ENCODE measurements at places on chromosomes 5 and 9.

DNA sequence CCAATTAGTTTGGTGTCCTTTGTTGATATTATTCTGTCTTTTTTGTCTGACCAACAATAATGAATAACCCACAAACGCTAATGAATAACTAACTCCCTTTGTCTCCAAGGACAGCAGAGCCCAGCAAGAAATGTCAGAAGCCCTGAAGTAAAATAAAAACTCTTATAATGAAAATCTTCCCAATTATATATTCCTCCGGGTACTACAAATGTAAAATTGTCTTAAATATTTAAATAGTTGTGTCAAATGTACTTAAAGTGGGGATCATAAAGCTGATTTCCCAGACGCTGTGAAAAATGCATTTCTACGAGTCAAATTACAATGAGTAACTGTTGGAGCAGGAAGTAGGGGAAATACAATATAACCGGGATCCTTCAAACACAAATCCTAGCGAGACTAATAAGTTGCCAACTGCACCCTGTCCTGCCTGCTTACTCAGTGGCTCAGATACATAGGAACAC is 22.3 kb downstream of the GLIS3 start:
- DNase-seq, result no peak

DNA sequence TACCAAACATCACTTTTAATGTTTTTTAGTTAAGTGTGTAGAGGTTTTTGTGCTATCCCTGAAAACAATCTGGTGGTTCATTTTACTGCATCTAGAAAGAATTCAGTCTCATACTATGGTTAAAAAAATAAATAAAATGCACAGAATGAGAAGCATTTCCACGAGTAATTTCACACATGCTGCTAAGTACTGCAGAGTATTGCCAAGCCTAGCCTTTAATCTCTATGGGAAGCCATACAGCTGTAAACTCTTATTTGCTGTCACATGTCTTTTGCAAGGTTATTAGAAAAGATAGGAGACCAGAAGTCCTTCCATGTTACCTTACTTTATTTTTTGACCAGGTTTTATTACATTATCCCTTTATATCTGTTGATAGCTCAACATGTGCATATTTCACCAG is 37.6 kb upstream of the MAN2A1 start:
- no peak for DNase-seq

DNA sequence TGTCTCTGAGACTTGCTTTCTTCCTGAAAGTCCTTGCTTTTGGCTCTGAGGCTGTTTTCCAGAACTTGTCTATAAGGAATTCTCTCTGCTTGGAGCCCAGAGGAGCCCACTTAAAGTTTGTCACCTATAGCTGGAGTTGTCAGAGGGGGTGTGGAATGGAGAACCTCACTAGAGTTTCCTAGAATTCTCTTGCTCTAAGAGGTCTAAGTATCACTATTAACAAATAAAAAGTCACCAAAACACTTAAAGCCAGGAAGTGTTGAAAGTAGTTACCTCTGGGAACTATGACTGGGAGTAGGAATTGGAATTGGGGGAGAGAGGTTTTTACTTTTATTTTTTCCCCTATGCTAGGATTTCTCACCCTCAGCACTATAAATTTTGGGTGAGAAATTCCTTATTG is 15.0 kb downstream of the SIT1 start:
- DNase-seq, result no peak

- no peak for DNase-seq
Observed at GRCh38 chr9:29332789-29333188, 1759.5 kb upstream of the C9orf72 start.

DNA sequence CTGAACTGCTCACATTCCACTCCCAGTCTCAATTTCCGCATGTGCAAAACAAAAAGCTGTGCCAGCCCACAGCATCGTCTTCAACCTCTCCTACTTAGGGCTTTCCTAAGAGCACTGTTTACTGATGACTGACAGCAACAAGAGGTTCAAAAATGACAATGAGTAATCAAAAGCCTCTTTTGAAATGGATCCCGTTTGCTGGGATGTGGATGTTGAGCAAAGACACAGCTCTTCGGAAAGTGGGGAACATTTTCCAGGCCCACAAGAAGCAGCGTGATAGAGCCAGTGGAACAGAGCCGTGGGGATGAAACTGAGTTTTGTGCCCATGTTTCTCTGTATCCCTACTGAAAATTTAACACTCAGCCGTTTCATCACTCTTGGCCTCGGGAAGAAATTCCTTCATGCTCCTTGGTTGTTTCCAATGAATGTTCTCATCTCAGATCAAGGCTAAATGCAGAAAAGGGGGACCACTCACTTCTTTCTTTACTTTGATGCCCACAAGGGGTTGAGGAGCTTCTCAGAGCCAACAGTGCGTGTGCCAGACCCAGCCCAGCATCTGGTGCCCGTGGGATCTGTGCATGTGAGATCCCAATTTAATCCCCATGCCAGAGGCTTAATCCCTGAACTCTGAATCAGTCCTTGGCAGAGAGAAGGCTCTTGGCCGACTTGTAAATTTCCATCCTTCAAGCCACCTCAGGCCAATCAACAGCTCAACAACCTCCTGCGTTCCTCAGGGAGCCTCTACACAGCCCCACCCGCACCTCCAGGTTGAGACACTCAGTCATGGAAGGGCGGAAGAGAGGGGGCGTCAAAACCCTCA is 230.2 kb upstream of the DAPK1 start:
- DNase-seq, result no peak

DNA sequence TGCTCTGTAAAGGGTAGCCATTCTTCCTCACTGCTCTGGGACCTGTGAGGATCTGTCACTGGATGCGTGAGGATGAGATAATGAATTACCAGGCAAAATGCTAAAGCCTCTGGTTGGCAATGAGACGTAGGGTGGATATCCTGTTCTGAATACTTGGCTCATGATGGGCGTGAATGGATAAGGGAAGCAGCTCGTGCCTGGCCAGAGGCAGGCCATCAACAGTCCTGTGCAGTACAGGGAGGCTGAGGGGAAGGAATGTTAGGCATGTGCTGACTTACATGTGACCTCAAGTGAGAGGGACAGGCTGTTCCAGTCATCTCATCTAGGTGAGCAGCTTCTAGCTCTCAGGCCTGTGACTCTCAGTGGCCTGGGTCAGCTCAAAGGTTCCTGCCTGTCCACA is 172.8 kb downstream of the CARTPT start:
- no peak for DNase-seq

DNA sequence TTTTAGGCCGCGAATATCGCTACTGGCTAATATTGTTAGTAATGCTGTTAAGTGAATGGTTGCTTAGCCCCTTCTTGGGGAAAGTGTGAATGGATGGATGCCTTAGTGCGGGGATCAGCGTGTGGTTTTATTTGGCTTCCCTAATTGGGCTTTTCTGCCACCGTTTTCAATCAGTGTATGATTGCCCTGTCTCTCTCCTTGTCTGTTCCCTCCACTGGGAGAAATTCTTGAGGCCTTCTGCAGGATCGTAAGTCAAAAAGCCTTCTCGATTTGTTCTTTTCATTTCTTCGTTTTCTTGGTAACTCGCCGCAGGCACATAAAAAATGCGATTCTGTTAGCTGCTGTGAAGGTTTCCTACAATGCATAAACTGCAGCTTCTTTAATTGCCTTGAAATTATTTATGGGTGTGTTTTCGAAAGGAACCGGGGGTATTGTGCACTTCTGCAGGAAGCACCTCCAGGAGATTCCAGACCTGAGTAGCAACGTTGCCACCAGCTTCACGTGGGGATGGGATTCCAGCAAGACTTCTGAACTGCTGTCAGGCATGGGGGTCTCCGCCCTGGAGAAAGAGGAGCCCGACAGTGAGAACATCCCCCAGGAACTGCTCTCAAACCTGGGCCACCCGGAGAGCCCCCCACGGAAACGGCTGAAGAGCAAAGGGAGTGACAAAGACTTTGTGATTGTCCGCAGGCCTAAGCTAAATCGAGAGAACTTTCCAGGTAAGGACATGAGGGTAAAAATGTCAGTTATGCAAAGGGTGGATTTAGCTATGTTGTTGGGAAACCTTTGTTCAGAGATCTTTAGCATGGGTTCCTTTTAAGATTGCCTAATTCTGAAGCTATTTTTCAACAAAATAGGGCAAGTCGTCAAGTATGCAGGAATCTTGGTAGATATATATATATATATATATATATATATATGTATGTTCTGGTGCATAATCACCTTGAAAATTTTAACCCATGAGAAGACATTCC is 700 bp downstream of the SKP2 start:
- no peak for DNase-seq

- no peak for DNase-seq
Observed at GRCh38 chr9:30982301-30982700, 1402.1 kb upstream of the ACO1 start.

DNA sequence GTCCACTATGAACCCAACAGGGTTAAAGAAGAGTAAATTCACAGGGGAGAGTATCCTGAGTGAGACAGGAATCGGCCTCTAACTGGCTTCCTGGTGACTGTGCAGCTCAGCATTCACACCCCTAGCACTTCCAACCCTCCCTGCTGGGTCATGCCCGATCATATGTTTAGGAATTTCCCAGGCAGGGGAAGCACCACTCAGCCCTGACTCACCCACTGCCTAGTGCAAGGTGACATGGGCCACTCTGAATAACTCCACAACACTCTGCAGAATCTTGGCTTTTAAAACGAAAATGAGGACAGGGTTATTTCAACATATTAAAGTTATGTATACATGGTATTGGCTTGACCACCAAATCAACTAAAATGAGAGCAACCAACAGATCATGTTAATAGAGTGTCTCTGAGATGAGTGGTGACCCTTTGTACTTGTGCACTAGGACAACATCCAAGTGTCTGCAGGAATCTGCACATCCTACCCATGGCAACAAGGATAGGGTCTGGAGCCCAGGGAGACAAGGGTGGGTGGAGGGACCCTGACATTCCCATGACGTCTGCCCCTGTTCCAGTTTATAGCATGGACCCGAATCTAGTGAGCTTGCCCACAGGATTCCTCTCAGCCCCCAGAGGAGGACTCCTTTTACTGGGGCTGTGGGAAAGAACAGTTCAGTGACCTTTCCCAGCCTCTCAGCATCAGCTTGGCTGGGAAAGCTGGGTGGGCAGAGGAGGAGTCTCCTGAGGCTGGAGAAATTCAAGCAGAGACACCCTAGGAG is 485.8 kb downstream of the SEMA5A start:
- DNase-seq, result no peak

DNA sequence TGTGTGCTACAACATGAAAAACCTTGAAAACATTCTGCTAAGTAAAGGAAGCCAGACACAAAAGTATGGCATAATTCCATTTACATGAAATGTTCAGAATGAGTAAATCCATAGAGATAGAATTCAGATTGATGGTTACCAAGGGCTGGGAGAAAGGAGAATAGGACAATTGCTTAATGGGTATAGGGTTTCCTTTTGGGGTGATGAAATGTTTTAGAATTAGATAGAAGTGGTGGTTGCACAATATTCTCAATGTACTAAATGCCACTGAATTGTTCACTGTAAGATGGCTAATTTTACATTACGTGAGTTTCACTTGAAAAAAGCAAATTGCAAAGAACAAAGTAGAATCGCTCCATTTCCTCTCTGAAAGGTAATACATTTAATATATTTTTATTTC is 43.0 kb upstream of the GAS1 start:
- DNase-seq, result no peak

DNA sequence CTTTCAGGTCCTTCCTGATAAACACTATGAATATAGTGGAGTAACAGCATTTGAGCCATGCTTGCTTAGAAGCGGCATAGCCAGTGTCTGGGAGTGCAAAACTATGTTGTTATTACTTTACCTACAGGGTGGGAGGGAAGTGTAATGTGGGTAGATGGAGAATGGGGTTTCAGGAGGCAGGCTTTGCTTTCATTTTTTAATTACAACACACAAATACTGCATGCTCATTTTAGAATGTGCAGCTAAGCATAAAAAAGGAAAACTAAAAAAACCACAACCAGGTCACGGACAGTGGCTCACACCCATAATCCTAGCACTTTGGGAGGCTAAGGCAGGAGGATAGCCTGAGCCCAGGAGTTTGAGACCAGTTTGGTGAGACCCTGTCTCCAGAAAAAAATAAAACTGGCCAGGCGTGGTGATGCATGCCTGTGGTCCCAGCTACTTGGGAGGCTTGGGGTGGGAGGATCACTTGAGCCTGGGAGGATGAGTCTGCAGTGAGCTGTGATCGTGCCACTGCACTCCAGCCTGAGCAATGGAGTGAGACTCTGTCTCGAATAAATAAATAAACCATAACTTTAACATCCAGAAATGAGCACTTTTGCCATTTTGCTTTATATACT is 20.2 kb downstream of the HAVCR1 start:
- DNase-seq, result no peak

DNA sequence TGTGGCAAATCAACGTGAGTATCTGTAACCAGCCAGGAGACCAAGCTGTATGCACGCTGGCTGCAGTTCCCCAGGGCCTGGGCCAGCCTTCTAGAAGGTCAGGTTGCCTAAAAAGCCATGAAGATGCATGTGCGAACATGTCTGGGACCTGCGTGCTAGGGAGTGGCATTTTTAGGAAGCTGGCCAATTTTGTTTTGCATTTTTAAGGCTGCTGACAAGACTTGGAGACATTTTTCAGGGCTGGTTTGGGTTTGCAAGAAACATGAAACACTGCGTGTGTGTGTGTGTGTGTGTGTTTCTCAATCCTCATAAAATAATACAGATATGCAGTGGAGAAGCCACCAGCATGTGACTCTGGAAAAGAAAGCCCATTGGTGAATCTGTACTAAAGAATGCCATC is 5.1 kb downstream of the TGFBI start:
- no peak for DNase-seq

DNA sequence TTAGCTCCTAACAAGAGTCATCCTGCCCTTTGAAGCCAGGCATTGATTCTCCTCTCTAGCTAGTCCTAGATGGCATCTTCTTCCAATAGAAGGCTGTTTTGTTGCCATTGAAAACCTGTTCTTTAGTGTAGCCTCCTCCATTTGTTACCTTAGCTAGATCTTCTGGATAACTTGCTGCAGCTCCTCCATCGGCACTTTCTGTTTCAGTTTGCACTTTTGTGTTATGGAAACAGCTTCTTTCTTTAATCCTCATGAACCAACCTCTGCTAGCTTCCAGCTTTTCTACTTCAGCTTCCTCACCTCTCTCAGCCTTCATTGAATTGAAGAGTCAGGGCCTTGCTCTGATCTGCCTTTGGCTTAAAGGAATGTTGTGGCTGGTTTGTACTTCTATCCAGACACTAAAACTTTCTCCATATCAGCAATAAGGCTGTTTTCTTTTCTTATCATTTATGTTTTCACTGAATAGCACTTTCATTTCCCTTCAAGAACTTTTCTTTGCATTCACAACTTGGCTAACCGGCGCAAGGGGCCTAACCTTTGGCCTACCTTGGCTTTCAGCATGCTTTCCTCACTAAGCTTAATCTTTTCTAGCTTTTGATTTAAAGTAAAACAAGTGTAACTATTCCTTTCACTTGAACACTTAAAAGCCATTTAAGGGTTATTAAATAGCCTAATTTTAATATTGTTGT is 166.5 kb upstream of the SLC12A2 start:
- no peak for DNase-seq

GRCh38 chr5:6827526-6828219 is 114.4 kb downstream of the TENT4A start:
- peak; percentile 70 for DNase-seq
